GM23248 (cell line): ENCODE measurements at places on chromosomes 13 and 19. TPM values are rescaled to one million over a fixed set of nuclear protein-coding genes. Genes with fewer than 3 reads are reported as not detected.
A peak's percentile ranks its signal among the peaks of the same experiment; 100 is the strongest.

GRCh38 chr13:58598241-58598640 lies 966.7 kb downstream of the PCDH17 start:
- no peak for DNase-seq
- H3K27ac ChIP-seq: no peak overlapping the region
- no peaks in the 10 kb centered on the region for H3K36me3 ChIP-seq
- no peak overlapping the region for H3K4me3 ChIP-seq
- H3K27me3 ChIP-seq: no peaks in the 10 kb centered on the region

The OR4F17 gene
- total RNA-seq: not detected in 2 replicates

GRCh38 chr13:31749929-31750328 lies 10.6 kb downstream of the RXFP2 start:
- 0 out of 2 replicates have a peak overlapping the region, but pooled peaks have one; percentile 26 for H3K4me3 ChIP-seq
- H3K27me3 ChIP-seq: no peaks in the 10 kb centered on the region
- H3K36me3 ChIP-seq: no peaks in the 10 kb centered on the region
- H3K27ac ChIP-seq: peak overlapping the region; percentile 87
- DNase-seq: peak; percentile 94

- no peak overlapping the region for H3K27ac ChIP-seq
- no peaks in the 10 kb centered on the region for H3K36me3 ChIP-seq
- no peak overlapping the region for H3K4me3 ChIP-seq
- H3K27me3 ChIP-seq: no peaks in the 10 kb centered on the region
- no peak for DNase-seq
Measured at GRCh38 chr19:23784274-23784673, 25.6 kb upstream of the ZNF681 start.

DNA sequence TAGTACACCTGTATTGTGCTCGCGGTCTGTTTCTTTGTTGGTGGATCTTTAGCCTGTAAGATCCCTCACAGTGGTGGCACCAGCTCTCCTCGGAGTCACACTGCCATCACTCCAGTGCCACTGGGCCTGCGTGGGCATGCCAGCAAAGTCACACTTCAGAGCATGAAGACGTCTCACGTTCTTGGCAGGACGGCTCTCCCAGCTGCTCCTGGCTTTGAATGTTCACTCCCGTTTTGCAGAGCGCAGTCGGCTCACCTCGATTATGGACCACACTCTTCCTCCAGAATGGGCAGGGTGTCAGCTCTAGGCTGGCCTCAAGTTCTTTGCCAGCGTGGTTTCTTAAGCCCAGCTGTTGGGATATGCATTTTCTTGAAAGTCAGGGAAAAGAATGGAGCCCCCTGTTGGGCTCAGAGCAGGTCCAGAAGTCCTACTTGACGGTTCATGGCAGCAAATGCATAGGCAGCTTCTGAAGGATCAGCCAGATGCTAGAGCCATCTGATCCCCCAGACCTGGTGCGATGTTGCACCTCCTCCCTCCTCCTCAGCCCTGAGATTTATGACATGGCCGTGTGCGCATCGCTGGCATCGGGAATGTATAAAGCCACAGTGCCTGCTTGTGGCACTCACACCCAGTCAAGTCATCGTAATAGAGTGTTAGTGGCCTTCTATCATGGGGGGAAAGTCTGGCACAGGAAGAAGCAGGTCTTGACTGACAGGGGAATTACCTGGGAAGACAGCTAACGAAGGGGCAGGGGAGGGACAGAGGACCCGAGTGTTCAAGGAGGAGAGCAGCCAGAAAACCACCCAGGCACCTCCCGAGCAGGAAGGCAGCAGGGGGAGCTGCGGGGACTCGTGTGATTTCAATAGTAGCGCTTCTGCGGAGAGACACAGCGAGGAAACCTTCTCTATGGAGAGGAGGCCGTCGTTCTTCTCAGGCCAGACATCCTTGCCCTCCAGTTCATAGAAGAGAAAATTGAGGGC lies 40.2 kb upstream of the NPAS1 start:
- H3K4me3 ChIP-seq: no peak overlapping the region
- H3K4me1 ChIP-seq: peaks cover 65% of the 10 kb centered on the region
- H3K36me3 ChIP-seq: no peaks in the 10 kb centered on the region
- no peak for DNase-seq

- no peaks in the 10 kb centered on the region for H3K27me3 ChIP-seq
- no peak for DNase-seq
- H3K4me1 ChIP-seq: peaks cover 44% of the 10 kb centered on the region
Measured at GRCh38 chr13:40189426-40189825, 477.0 kb downstream of the FOXO1 start.

The GRIN2D gene
- 0.54 and 0.76 TPM in 2 replicates for total RNA-seq

- no peaks in the 10 kb centered on the region for H3K36me3 ChIP-seq
- no peak overlapping the region for H3K4me3 ChIP-seq
- peaks cover 42% of the 10 kb centered on the region for H3K27me3 ChIP-seq
- H3K27ac ChIP-seq: no peak overlapping the region
- DNase-seq: no peak
Measured at GRCh38 chr19:42161616-42162263, 29.5 kb upstream of the POU2F2 start.

- no peaks in the 10 kb centered on the region for H3K27me3 ChIP-seq
- no peaks in the 10 kb centered on the region for H3K36me3 ChIP-seq
- DNase-seq: no peak
Measured at GRCh38 chr13:112117258-112117954, 50.5 kb downstream of the SOX1 start.

DNA sequence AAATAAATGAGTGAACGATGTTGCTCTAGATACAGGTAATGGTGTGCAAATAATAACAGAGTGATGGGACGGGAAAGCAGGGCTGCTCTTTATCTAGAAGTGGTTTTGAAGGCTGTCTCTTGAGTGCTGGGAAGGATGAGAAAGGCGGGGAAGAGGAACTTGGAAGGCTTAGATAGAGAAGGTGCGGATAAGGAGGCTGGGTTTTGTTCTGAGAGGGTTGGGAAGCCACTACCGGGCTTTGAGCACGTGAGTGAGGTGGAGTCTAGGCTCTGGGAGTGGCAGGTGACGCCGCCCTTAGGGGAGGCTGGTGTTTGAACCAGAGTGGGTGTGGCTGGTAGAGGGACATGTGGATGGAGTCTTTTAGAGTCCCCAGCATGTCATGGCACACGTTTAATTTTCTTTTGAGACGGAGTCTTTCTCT lies 811 bp downstream of the ARMC6 start:
- DNase-seq: peak; percentile 85
- H3K36me3 ChIP-seq: peaks cover 9% of the 10 kb centered on the region
- H3K4me1 ChIP-seq: peaks cover 11% of the 10 kb centered on the region

DNA sequence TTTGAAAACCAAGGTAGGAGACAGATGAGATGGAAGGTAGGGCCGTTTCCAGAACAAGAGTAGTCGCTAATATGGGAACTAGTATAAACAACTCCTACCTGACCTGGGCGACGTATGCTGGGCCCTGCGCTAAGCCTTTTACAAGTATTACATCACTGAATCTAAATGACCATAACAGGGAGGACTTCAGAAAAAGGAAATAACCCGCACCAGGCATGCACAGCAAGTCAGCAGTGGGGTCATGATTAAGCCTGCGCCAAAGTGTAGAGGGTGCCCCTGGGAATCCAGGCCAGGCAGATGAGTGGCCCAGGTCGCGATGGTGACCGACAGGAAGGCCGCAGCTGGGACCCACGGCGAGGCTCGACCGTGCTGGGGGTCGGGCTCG lies 613 bp downstream of the ATP13A1 start:
- DNase-seq: peak; percentile 66
- peak overlapping the region; percentile 88 for H3K4me3 ChIP-seq
- peaks cover 16% of the 10 kb centered on the region; the same call in 1 of the 2 replicates for H3K4me1 ChIP-seq
- H3K27ac ChIP-seq: peak overlapping the region; percentile 81
- no peaks in the 10 kb centered on the region for H3K36me3 ChIP-seq
- H3K27me3 ChIP-seq: no peaks in the 10 kb centered on the region

The ZNF534 gene
- total RNA-seq: 0.25 TPM in 1 of 2 replicates, not detected in the other

GRCh38 chr13:95086761-95087160 lies 214.5 kb downstream of the ABCC4 start:
- H3K4me3 ChIP-seq: no peak overlapping the region
- peaks cover 8% of the 10 kb centered on the region; the same call in 1 of the 2 replicates for H3K4me1 ChIP-seq
- no peak for DNase-seq
- no peak overlapping the region for H3K27ac ChIP-seq
- no peaks in the 10 kb centered on the region for H3K36me3 ChIP-seq

The CGB2 gene
- total RNA-seq: not detected in 2 replicates

DNA sequence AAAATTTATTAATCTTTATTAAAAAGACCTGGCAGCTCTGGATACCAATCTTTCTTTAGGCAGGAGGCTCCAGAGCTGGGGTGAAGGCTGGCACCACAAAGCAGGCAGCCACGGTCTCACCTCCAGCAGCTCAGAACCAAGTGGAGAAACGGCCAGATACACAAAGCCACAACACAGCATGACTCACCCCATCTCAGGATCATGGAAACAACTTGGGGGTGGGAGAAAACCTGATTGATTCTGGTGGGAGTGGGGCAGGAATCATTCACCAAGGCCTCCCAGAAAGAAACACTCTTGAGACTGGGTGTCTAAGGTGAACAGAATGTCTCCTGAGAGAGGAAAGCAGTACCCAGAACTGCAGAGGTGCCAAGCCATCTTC lies 64.2 kb downstream of the CRYL1 start:
- H3K27me3 ChIP-seq: no peaks in the 10 kb centered on the region
- peaks cover 6% of the 10 kb centered on the region; the same call in 1 of the 2 replicates for H3K4me1 ChIP-seq
- H3K27ac ChIP-seq: no peak overlapping the region
- peak; percentile 53 for DNase-seq
- H3K36me3 ChIP-seq: no peaks in the 10 kb centered on the region

GRCh38 chr13:21800837-21801616 lies 130.2 kb downstream of the FGF9 start:
- H3K4me1 ChIP-seq: no peaks in the 10 kb centered on the region
- no peak overlapping the region for H3K4me3 ChIP-seq
- H3K27ac ChIP-seq: no peak overlapping the region
- no peaks in the 10 kb centered on the region for H3K27me3 ChIP-seq

GRCh38 chr13:46698014-46698413 lies 98.9 kb downstream of the ESD start:
- H3K4me3 ChIP-seq: no peak overlapping the region
- no peaks in the 10 kb centered on the region for H3K4me1 ChIP-seq
- no peak for DNase-seq

- no peaks in the 10 kb centered on the region for H3K36me3 ChIP-seq
- H3K4me3 ChIP-seq: no peak overlapping the region
- no peaks in the 10 kb centered on the region for H3K27me3 ChIP-seq
Measured at GRCh38 chr13:60716313-60716712, 319.3 kb downstream of the TDRD3 start.

The ZNF443 gene
- total RNA-seq: 0.86 and 1.1 TPM in 2 replicates

DNA sequence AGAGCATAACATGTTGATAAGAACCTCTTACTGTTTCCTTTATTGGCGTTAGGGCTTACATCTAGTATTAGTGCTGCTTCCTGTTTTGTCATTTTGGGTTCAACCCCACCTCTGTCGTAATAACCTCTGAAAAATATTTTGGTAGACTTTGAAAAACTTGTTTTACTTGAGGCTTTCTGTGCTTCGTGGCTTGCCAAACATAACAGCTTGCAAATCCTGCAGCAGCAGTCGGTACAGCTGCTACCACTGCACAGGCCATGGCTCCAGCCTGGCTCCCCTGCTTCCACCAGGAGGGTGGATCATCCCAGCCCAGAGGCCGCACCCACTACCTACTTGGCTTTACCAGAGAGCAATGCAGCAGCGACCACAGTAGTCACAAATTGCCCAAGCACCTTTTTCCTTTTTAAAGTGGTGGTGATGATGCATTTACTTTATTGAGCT lies 11.8 kb upstream of the CEACAM4 start:
- H3K27me3 ChIP-seq: no peaks in the 10 kb centered on the region
- H3K27ac ChIP-seq: no peak overlapping the region
- H3K4me1 ChIP-seq: no peaks in the 10 kb centered on the region
- no peak for DNase-seq
- H3K36me3 ChIP-seq: no peaks in the 10 kb centered on the region

DNA sequence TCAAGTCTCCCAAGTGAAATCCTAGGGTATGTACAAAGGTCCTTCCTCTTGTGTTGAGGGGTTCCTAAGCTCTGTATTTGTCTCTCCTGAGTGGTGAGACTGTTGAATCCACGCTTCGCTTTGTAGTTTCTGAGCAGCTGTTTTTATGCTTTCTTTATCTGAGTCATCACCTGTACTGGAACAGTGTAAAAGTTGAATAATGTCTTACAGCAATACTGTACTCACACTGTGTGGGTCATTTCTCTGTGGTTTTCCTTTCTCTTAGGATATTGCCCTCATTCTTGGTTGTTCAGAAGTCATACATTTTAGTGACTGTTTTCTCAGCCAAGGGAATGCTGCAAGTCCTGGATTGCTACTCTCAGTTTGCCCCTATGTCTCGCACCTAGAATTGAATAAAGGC lies 1596.6 kb downstream of the SLITRK5 start:
- no peaks in the 10 kb centered on the region for H3K4me1 ChIP-seq
- H3K4me3 ChIP-seq: no peak overlapping the region
- H3K36me3 ChIP-seq: no peaks in the 10 kb centered on the region
- H3K27me3 ChIP-seq: no peaks in the 10 kb centered on the region

DNA sequence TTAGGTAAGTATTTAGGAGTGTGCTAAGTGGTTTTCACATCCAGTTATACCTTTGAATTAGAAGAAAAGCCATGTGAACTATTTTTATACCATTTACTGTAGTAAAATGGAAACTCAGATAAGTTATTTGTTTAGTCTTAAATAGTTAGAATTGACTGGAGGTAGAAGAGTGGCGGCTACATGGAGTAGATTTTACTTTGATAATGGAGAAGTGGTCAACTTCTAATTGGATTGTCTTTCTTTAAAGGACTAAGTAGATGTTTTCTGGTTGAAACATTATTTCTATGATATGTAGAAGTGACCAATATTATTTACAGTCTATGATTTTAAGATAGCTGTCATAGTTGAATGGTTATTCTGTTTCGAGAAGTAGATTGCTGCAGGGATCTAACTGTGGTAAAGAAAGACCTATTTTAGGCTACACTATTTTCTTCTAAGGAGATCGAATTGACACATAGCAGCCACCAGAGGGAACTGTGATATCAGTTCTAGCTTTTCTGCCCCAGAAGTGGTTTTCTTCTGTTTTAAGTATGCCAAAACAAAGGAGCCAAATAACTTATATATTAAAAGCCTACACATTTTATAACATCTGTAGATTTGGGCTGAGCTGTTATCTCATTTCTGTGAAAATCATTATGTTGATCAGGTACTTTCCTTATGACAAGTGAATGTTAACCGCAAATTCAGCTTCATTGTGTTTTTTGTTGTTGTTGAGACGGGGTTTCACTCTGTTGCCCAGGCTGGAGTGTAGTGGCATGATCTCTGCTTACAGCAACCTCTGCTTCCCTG lies 26.1 kb downstream of the ZMYM2 start:
- peak; percentile 72 for DNase-seq
- H3K4me3 ChIP-seq: no peak overlapping the region
- no peaks in the 10 kb centered on the region for H3K27me3 ChIP-seq
- peaks cover 7% of the 10 kb centered on the region; the same call in 1 of the 2 replicates for H3K4me1 ChIP-seq

The PCSK4 gene
- 0.13 and 0.76 TPM in 2 replicates for total RNA-seq
